NCI-H1436 treated with DMSO at 0.1 percent for 48 hours (cell line): ENCODE measurements at places on chromosomes 6 and 20.

- DNase-seq: no peak
Measured at GRCh38 chr6:168683621-168684020, 242.6 kb downstream of the SMOC2 start.

GRCh38 chr20:63703976-63704748, 3.6 kb downstream of the ARFRP1 start:
- DNase-seq: no peak

DNA sequence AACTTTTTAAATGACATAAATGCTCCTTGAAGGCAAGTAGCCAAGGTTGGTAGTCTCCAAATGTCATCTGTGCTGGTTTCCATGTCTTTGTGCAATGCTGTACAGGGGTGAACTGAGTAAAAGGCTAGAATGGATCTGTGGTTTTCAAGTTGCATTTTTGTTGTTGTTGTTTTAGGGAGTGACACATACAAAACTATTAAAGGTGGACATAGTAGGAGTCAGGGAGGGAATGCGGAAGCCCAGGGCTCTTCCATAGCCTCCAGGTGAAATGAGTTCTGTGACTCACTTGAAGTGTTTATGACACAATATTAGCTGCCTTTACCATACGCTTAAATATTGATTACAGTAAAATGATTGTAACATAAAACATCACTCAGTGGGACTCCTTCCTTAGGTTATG, 22.5 kb upstream of the QKI start:
- DNase-seq: no peak

DNA sequence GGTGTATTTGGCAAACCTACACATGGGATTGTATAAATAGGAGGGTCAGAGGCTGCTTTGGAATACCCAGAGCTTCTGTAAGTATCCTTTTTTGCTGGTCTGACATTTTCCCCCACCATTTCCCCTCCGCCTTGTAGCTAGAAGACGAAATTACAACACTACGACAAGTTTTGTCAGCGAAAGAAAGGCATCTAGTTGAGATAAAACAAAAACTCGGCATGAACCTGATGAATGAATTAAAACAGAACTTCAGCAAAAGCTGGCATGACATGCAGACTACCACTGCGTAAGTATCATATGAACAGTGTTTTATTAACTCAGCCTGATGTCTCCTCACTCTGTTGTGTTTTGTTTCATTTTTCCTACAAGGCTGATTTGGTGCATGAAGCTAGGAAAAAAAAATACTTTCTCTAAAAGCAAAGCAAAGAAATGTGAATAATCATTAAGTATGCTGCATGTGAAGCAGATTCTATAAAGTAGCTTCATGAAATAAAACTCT, 72.7 kb downstream of the HDDC2 start:
- no peak for DNase-seq

DNA sequence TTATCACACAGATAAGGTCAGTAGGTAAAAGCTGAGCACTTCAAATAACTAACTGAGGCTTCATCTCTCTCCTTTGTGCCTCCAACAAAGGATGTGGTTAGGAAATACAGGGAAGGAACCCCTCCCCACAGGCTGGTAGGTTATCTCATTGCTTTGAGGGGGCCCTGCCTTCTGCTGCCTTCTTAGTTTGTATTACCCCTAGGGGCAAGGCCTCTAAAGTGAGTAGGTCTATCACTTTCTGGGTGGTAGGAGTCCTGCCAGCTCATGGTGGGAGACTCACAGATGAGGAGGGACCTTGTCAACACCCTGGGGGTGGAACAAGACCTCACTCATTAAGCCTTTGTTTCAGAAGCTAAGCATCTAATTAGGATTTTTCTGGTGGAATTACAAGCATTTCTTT, 34.6 kb downstream of the EDN1 start:
- no peak for DNase-seq

GRCh38 chr6:6657085-6657819, 68.7 kb downstream of the LY86 start:
- DNase-seq: no peak

DNA sequence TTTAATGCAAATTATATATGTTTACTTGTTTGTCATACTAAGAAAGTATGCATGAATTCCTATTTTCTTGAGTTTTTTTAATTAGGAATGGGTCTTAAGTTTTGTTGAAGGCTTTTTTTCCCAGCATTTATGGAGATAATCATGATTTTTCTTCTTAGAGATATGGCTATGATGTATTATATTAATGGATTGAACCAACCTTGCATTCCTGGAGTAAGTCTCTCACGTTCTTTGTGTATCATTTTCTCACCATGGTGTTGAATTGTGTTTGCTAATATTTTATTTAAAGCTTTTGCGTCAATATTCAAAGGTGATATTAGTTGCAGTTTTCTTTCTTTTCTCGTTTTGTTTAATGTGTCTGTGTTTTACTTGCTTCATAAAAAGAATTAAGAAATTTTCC, 48.4 kb upstream of the SLC35D3 start:
- DNase-seq: no peak

- DNase-seq: no peak
Measured at GRCh38 chr6:22147921-22148776, 148.7 kb downstream of the PRL start.

GRCh38 chr6:104046426-104046825, 813.3 kb downstream of the HACE1 start:
- DNase-seq: no peak

GRCh38 chr20:33251496-33251895, 15.7 kb downstream of the BPIFA1 start:
- no peak for DNase-seq

DNA sequence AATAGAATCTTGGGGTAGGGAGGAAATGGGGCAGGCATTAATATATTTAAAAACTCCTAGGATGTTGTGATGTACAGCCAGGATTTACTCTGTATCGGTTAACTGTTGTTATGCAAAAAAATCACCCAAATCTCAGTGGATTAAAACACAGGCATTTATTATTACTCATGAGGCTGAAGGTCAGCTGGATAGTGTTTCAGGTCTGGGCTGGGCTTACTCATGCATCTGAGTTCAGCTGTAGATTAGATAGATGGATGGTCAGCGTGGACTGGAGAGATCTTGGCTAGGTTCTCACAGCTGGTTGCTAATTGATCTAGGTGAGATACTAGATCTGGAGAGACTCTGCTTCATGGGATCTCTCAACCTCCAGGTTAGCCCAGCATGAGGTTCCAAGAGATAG, 131.4 kb downstream of the BTBD3 start:
- DNase-seq: no peak

DNA sequence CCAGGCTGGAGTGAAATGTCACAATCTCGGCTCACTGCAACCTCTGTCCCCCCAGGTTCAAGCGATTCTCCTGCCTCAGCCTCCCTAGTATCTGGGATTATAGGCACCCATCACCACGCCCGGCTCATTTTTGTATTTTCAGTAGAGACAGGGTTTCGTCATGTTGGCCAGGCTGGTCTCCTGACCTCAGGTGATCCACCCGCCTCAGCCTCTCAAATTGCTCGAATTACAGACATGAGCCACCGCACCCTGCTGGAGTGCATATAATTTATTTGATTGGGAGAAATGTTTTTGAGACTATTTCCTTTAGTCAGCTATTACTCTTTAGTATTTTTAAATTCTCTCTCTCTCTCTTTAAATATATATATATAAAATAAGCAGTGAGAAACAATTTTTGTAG, 29.8 kb downstream of the FAM83B start:
- DNase-seq: no peak

DNA sequence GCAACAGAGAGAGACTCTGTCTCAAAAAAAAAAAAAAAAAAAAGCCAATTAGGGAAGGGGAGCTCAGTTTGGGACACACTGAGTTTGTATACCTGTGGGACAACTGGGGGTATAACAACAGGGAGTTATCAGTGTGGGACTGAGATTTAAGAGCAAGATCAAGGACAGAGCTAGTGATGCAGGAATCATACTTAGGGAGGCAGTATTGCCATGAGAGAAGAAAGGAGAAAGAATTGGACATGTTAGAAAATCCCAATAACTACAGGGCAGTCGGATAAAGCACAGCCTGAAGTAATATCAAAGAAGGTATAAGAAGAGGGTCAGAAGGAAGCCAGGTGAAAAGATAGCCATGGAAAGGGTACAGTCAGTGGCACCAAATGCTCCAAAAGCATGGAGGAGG, 121.2 kb downstream of the PTPRT start:
- no peak for DNase-seq

- peak; percentile 52 for DNase-seq
Measured at GRCh38 chr6:9126878-9127560, 691.7 kb upstream of the SLC35B3 start.

DNA sequence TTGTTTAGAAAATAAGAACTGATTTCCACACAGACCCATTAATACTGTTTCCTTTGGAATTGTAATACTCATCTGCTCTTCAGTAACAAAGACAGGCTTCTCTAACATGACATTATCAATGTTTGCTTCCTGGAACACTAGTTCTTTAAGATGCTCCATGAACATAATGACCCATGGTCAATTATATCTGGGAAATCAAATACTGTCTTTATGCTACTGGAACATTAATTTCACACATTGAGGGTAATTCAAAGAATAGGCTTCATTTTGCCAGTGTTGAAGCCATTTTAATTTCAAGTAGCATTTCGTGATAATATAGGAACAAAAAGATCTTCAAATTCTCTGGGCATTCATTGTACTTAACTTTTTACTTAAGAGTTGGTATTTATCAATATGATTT, 80.9 kb downstream of the OPN5 start:
- no peak for DNase-seq

- DNase-seq: no peak
Measured at GRCh38 chr6:110814102-110815014, 911 bp downstream of the CDK19 start.

GRCh38 chr6:133683308-133683580, 205.7 kb upstream of the TCF21 start:
- no peak for DNase-seq

DNA sequence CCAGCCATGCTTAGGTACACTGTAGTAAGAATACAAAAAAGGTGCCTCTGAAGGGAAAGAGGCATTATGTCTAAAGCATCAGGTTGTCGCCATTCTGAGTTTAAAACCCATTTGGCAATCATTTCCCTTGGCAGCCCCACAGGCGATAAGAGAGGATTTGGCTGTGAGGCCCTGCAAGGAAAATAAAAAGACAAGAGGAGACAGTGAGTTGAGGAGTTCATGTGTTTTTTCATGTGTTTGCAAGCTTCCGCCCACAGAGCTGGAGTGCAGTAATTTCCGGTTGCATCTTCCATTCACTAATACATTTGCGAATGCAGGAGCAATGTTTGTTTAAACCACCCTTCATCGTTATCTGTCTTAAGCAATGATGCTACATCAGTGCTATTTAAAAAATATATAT, 138.5 kb upstream of the SOX4 start:
- DNase-seq: no peak

DNA sequence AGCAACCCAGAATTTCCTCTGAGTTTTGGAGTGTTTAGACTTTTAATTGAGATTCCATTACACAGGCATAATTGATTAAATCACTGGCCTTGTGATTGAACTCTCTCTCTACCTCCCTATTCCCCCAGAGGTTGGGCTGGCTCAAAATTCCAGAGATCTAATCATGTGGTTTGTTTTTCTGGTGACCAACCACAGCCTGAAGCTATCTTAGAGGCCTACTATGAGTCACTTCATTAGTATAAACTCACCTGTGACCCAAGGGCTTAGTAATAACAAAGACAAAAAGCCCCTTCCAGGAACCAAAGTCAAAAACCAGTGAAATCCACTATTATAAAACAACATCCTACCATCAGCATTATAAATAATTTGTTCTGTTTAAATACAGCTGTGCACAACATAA, 992.5 kb upstream of the CITED2 start:
- DNase-seq: no peak

DNA sequence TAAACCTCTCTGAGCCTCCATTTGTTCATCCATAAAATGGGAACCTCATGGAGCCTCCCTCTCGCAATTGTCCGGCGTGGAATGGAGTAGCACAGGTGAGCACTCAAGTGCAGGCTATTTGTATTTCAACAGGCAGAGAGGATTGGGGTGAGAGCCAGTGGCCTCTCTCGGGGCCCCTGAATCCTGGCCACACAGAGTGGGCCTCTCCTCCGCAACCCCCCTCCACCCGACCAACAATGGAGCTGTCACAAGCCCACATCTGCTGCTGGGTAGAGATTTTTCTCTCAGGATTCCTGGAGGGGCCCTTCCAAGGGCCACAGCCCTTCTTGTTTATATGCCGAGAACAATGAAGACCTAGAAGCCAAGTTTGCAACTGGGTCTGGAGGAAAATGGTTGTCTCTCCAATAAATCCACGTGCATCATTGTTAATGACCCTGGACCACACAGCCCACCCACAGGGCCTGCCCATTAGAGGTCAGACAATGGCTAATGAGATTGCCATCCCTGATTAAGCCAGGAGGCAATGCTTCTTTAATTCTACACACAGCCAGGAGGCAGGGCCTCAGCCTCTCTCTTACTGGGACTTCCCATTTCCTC, 233.0 kb downstream of the ANKRD60 start:
- DNase-seq: no peak

DNA sequence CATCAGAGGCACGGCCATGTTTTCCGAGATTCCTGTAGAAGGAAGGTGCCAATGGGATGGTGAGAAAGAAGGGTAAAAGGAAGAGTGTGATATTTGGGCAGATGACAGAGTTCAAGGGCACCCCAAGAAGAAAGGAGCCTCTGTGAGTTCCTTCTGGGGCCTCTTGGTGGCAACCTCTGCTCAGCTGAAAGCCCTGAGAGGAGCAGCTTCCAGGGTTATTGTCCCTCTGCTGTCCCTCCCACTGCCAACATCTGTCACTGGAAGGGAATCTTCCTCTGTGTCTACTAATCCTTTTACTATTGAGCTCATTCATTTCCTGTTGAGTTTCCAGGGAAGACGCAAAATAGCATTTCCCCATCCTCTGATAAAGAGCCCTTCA, 40.0 kb upstream of the KCNK16 start:
- no peak for DNase-seq

- no peak for DNase-seq
Measured at GRCh38 chr6:83083476-83083875, 16.0 kb downstream of the DOP1A start.

DNA sequence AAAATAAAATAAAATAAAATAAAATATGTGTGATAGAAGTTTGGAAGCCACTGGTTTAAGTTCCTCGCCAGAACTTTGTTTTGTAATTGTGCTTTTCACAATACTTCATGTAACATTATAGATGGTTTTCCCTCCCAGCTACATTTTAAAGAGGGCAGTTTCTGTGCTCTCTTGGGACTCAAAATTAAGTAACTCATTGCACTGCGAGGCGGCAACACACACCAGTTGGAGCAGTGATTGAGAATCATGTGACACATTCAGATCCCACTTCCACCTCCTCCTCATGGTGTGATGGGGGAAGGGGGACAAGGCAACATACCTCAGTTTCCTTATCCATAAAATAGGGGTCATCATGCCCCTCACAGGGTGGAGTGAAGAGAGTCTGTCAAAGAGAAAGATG, 7.5 kb downstream of the C2 start:
- no peak for DNase-seq

GRCh38 chr6:1643111-1643510, 33.4 kb downstream of the FOXC1 start:
- DNase-seq: no peak

GRCh38 chr6:50021894-50022293, at the start of gene DEFB110:
TSS of gene DEFB110 (minus strand) at chr6:50021994. CDS start at chr6:50021935, 59 bp downstream.
- no peak for DNase-seq
